ENCODE measurements at places on chromosomes 5 and 9.

GRCh38 chr5:33379757-33380156 lies 61.0 kb upstream of the TARS1 start:
- no peak overlapping the region for H3K4me3 ChIP-seq
- H3K27me3 ChIP-seq: peaks cover 14% of the 10 kb centered on the region
- no peaks in the 10 kb centered on the region for H3K4me1 ChIP-seq
- no peak for DNase-seq
- H3K36me3 ChIP-seq: no peaks in the 10 kb centered on the region
- no peak overlapping the region for H3K27ac ChIP-seq

DNA sequence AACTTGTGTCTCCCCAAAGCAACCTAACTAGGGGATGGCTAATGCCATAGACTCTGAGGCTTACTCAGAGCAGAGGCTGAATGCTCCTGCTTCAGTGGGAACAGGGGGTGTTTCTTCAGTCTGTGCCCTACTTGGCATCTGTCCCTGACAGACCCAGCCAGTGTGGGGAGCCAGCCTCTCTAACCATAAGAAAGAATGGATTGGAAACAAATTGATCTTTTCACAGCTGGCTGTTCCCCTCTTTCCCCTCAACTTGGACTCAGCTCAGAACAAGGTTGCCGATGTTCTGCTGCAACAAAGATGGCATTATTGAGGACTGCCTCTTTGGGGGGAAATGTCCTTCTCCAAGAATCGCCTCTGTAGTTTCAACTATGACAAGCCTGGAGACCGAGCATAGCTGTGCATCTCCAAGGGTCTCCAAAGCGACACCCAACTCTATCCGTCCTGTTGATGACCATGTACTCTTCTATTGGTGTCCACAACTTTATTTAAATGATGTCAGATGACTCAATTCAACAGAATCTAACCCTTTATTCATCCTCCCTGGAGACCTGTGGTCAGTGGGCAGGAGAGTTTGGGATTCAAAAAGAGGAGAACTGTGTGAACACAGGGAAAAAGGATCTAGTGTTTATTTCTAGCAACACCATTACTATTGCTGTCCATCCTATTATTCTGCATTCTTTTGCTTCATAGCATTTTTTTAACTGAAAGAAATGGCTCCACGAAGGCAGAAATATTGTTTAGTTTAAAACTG lies 24.7 kb upstream of the TNC start:
- no peaks in the 10 kb centered on the region for H3K36me3 ChIP-seq
- no peak overlapping the region for H3K4me3 ChIP-seq
- no peak for DNase-seq
- no peak overlapping the region for H3K27ac ChIP-seq
- peaks cover 4% of the 10 kb centered on the region for H3K4me1 ChIP-seq
- H3K27me3 ChIP-seq: peaks cover 42% of the 10 kb centered on the region

DNA sequence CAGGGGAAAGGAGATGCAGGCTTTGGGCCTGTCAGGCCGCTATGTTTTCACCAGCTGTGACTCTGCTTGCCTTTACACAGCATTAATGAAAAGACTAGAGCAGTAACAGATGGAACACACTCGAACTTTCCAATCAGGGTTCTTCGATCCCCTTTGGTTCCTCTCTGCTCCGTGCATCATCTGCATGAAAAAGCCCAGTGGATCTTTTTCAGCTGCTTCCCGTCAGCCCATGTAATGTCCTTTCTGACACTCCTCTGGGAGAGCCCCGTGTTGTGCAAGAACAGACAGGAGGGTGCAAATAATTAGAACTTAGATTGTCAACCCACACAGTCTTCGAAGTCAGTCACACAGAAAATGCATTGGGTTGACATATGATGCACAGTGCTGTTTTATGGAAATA lies 448.9 kb upstream of the ZNF462 start:
- H3K27ac ChIP-seq: no peak overlapping the region
- no peak overlapping the region for H3K4me3 ChIP-seq
- no peak for DNase-seq
- no peaks in the 10 kb centered on the region for H3K36me3 ChIP-seq
- H3K27me3 ChIP-seq: no peaks in the 10 kb centered on the region

DNA sequence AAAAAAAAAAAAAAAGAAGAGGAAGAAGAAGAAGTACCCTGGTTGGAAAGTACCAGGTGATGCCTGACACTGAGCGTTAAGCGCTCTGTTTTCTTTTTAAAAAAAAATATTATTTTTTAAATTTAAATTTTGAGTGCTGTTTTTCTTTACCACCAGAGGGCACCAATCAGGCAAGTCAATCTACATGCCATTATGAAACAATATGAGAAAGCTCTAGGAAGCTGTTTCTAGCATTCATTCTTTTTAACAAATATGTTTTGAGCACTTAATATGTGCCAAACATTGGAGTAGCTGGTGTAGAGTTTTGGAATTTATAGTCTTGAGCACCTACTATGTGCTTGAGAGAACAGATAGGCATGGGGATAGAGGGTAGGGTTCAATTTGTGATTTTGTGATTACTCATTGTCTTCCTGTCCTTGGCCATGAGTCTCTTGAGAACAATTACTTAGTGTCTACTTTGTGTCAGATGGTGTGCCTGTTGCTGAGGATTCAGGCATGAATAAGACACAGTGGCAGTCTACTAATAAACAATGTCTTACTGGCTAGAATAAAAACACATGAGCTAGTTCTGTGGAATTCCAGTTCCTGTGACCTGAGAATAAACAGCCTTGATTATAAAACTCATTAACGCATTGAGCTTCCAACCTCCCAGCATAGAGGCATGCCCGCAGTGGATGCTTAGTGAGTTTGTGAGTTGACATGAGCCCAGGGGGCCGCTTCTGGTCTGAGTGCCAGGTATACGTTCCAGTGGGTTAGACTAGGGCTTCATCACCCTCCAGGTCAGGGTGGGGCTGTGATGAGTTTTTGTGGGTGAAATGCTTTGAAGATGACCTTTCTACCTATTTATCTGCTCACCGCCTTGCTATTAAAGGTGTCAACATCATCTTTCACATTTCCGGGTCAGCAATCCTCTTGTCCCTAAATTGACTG lies 3.0 kb upstream of the UBE2R2 start:
- H3K27ac ChIP-seq: peak overlapping the region; percentile 22
- no peak for DNase-seq
- peaks cover 23% of the 10 kb centered on the region for H3K4me1 ChIP-seq
- H3K36me3 ChIP-seq: peaks cover 6% of the 10 kb centered on the region
- H3K4me3 ChIP-seq: no peak overlapping the region

- H3K4me1 ChIP-seq: no peaks in the 10 kb centered on the region
- DNase-seq: no peak
- no peaks in the 10 kb centered on the region for H3K36me3 ChIP-seq
- no peak overlapping the region for H3K4me3 ChIP-seq
- no peak overlapping the region for H3K27ac ChIP-seq
Observed at GRCh38 chr5:154740483-154740882, 14.7 kb upstream of the LARP1 start.

- peaks cover 6% of the 10 kb centered on the region for H3K4me1 ChIP-seq
- no peak overlapping the region for H3K4me3 ChIP-seq
- peaks cover 29% of the 10 kb centered on the region for H3K27me3 ChIP-seq
- no peaks in the 10 kb centered on the region for H3K36me3 ChIP-seq
- H3K27ac ChIP-seq: no peak overlapping the region
Observed at GRCh38 chr9:36902861-36903524, 131.1 kb downstream of the PAX5 start.

All from activated naive CD8-positive, alpha-beta T cell treated with anti-CD3 and anti-CD28 coated beads for 36 hours (primary cell).